ENCODE measurements at places on chromosomes 1 and 21.

GRCh38 chr1:87058343-87058649, 143.9 kb downstream of the HS2ST1 start:
- DNase-seq = no peak

GRCh38 chr1:45886229-45886628, 82.8 kb downstream of the MAST2 start:
- no peak for DNase-seq

GRCh38 chr1:156559797-156560385, 12.5 kb downstream of the IQGAP3 start:
- DNase-seq = no peak

- no peak for DNase-seq
Observed at GRCh38 chr21:45325206-45326168, 37.8 kb upstream of the POFUT2 start.

DNA sequence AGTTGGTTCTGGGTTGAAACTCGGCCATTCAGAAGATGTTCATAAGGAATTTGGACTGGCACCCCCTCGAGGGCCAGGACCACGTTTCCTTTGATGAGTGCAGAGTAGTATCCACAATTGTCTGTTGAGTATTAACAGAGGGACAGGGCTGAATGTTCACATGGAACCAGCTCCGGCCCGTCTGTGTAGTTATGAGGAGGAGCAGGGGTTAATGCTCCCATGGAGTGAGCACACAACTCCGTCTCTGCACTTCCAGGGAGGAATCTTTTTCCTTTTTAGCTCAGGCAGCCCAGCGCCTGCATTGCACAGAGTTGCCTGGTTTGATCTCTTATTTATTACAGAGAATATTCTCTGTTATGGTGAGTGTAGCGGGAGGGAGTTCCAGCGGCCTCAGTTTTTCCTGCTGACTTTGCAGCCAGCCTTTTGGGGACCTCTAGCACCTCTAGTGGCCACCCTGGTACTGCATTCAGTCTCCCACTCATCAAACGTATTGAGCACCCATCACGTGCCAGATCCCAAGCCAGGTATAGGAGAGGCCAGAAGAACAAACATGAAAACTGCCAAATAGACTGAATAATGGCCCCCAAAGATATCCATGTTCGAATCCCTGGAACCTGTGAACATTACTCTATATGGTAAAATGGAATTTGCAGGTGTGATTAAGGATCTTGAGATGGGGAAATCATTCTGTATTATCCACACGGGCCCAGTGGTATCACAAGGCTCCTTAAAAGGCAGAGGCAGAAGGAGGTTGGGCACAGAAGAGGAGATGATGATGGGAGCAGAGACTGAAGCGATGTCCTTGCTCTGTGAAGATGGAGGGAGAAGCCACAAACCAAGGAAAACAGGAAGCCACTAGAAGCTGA, 167.7 kb upstream of the CSF3R start:
- DNase-seq = no peak

DNA sequence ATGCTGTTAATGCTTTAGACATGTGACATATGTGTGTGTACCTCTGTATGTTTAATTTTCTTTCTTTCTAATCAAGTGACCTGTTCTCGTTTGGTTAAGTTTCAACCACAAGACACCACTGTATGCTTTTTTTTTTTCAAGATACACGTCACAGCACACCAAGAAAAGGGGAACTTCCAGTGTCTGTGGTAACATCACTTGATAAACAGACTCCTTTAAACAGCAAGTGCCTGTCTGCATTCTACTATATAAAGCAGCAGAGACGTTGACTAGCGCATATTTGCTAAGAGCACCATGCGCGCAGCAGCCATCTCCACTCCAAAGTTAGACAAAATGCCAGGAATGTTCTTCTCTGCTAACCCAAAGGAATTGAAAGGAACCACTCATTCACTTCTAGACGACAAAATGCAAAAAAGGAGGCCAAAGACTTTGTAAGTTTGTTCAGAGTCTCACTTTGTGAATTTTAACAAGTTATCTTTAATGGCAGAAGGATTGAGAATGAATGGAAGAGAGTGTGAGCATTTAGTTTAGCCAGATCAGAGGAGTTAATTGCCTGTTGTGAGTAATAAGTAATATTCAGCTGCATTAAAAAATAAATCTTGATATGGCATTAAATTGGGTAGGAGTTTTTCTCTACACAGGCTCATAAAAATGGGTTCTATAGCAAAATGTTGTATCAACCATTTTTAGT, at the start of gene RGS1:
Gene RGS1 (plus strand): TSS at position 275 of the 691 bp plus-strand sequence. CDS start 20 bp downstream, at position 295.
- no peak for DNase-seq

DNA sequence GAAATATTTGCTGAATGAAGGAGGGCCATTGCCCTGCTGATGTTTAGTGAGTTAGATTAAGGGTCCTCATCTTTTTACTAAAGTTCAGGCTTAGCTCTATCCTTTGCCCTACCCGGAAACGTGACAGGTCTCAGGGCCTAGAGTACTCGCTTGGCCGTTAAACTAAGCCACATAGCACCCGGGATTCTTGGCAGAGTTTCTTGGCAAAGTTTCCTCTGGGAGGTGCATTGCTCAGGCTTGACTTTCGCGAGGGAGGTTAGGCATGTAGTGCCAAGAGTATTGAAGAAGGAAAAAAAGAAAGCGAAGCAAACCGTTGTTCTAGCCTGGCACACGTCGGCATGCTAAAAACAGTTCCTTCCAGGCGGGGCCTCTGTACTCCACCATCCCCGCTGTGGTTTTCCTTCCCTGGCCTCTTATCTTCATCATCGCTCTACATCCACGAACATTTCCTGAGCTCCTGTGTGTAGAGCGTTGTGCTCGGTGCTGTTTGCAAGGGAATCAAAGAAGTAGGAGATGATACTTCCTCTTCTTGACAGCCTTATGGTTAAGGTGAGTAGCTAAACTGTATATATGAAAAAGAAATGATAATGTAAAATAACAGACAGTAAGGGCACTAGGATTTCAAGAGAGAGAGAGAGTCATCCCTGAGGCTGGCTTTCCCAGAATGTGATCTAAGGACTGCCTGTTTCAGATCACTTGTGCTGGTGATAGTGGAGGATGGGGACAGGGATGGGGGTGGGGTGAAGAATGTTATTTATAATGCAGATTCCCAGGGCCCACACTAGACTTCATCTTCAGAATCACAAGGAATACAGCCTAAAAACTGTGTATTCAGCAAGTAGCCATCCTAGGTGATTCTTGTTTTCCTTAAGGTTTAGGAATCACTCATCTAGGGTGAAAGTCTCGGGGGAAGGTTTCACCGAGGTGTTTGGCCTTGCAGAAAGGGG, 18.8 kb downstream of the RNF220 start:
- no peak for DNase-seq

- no peak for DNase-seq
Observed at GRCh38 chr1:237166593-237167101, 124.7 kb downstream of the RYR2 start.
